Ureter (tissue), 1 donor: ENCODE measurements at places on chromosomes 5 and 9.

DNA sequence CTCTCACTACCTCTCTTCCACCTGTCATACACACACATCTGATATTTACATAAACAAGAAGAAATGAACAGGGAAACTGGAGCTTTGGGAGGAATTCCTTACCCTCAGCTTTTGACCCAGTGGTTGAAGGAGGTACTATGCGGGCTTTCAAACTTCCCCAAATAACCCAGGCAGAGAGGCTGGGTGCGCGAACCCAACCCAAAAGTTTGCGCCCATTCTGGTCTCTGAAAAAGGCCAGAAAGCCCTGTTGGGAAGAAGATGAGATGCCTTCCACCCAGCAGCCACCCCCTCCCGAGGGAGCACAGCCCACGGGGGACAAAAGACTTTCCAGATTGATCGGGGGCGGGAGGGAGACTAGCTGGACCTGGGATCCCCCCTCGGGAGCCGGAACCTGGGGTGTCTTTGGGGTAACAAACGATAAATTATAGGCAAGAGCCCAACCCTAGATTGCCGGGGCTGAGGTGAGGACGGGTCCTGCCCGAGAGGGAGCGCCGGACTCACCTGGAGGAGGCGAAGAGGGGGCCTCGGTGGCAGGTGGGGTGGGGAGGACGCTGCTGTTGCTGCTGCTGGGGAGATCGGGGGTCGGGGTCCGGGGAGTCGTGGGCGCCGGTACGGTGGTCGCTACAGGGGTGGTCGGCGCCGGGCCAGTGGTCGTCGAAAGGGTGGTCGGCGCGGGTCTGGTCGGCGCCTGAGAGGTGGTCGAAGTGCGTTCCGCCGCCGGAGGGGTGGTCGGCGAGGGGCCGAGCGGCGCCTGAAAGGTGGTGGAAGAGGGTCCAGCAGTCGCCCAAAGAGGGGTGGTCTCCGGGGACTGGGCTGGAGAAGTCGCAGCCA, 798 bp downstream of the MEGF9 start:
- no peak for DNase-seq

GRCh38 chr9:136526625-136527066, 19.2 kb downstream of the NOTCH1 start:
- DNase-seq, result no peak

GRCh38 chr5:36908544-36909260, 32.1 kb downstream of the NIPBL start:
- DNase-seq, result no peak

GRCh38 chr5:120843390-120843980, 379.4 kb downstream of the PRR16 start:
- no peak for DNase-seq

DNA sequence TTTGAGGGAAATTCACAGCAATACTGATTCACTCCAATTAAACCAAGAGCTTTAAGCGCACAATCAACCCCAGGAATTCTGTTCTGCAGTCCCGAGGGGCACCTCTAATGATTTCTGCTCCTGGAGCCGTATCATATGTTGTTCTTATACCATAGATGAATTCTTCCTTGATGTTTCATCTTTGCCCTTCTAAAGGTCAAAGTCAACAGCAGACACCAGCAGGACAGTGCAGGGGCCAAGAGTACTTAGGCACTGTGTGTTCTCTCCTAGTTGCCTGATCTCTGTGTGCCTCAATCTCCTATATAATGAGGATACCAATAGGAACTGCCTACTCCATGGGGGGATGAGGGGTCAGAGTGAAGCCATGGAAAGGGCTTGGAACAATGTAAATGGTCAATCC, 16.5 kb downstream of the EPB41L4B start:
- no peak for DNase-seq

DNA sequence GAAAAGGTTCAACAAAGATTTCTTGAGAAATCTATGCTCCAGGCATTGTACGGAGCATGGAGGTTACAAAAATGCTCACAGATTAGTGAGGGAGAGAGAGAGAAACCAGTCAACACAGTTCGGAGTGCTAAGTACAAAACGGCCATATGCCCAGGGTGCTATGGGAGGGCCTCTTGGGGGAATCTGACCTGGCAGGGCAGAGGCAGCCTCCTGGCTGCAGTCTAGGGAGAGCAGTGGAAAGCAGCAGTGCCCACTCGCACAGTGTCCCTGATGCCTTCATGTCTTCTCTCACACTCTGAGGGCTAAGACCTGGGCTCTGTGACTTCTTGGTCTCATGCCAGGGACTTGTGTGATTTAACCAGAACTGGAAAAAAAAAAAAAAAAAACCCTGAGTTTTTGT, 29.8 kb upstream of the SMC5 start:
- no peak for DNase-seq

- DNase-seq, result no peak
Measured at GRCh38 chr9:79663300-79663699, 91.5 kb downstream of the TLE4 start.

DNA sequence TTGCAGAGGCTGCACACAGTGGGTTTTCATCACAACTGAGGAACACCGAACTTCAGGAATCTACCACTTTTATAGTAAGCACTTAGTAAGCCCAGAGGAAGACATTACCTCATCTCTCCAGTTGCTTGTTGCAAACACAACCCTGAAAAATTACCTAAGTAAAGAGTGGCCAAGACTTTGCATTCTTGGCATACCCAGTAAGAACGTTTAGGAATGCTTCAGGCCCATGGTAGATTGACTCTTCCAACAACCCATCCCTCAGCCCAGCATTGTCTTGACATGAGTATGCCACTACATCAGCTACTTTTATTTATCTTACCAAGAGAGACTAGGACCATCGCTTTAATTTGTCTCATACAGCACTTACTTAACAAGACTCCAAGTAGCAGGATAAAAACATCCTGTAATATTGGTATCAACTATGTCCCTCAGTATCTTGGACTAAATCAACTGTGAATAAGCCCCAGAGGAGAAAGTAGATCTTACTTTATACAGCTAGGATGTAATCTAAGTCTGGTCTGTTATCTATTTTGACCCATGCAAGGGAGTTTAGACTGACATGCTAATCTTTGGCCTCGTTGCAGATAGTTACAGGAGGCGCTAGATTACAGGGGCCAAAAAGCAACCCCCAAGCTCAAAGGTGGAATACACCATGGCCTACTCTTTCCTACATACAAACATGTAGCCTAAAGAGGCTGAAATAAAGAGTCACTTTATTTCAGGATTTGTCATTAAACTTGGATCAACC, 114.9 kb downstream of the INVS start:
- no peak for DNase-seq

GRCh38 chr5:179240561-179240960, 104.7 kb downstream of the ADAMTS2 start:
- DNase-seq, result no peak

- DNase-seq, result no peak
Measured at GRCh38 chr5:102090770-102091169, 205.3 kb downstream of the SLCO4C1 start.

DNA sequence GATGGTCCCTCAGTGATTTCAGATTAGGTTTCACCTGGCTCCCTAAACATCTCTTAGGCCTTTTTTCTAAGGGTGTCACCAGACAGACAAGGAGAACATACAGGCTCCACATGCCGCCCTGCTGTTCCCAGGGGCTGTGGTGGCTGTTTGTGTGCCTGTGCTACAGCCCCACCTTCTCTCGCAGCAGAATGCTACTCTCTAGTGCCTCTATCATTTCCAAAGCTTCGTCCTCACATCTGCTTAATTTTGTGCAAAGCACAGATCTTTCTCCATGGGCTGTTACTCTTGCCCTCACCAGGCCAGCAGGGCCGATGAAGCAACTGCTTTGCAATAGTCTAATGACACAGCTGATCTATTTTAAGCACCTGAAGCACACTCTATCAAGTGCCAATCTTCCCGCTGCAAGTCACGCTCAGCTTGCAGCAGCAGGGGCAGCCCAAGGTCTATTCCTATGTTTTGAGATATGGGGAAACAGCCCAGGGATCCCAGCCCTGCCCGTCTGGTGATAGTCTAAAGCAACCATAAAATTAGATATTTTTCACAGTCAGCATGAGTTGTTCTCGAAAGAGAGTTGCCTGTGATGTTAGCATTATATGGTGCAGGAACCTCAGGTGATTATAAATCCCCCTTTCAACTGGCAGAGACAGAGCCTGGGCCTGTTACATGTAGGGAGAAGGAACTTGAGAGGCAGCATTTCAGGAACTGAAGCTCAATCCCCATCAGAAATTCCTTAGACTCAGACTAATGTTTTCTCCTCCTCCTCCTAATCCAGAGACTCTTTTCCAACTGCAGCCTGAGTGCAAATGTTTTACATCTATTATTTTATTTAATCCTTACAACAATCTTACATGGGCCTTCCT, 12.7 kb downstream of the ABLIM3 start:
- no peak for DNase-seq

DNA sequence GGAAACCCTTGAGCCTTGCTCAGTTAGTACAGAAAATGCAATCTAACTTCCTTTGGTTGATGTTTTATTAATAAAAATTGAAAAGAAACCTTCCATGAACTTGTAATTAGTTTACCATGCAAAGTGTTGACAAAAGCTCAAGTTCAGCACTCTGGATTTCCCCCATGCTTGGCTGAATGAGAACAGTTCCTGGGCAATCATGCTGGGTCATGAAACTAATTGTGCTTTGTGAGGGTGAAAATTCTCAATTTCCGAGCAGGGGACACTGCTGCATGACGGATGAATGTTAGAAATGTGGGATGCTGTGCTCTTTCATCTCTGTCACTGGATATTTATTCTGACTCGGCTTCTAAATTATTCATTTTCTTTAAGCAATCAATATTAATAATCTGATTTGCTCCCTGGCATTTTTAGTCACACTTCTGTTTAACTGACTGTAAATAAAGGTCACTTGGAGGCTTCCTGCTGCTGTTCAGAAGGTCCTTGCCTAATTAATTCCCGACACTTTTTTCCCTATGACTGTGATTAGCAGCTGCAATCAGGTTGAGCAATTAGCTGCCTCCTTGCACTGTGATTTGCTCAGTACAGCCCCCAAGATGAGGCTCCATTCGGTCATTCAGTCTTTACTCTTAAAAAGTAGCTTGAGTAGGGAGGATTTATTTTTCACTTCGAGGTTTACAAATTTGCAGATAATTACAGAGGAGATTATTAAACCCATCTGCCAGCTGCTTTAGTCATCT, 678.1 kb upstream of the ZNF608 start:
- no peak for DNase-seq
